Activated CD4-positive, alpha-beta T cell treated with anti-CD3 and anti-CD28 coated beads, Interleukin-2, amount 50 U/mL, for 4 hours (primary cell): ENCODE measurements at places on chromosomes 16 and 17.

DNA sequence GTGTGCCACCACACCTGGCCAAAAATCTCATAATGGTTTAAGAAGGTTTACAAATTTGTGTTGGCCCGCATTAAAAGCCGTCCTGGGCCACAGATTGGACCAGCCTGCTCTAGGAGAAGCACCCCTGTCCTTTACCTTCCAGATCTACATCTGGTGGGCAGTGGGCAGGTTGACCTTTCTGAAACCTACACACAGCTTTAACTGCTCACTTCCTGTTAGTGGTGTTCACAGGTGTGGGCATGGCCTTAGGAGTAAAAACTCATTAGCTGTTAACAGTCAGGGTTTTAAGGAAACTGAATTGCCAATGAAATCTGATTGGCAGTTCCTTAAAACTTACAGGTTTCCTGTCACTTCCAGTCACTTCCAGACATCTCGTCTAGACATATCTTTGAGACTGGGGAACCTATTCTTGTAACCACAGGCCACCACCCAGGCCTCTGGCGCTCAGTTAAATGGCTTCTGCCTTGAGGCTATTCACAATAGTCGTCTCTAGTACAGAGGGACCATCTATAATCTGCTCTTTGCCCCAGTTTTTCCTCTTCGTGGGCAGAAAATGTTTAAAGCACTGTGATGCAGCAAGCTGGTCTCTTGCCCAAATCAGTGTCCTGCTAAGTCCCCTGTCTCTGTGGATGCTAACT is 29.3 kb downstream of the GNGT2 start:
- no peak for DNase-seq

DNA sequence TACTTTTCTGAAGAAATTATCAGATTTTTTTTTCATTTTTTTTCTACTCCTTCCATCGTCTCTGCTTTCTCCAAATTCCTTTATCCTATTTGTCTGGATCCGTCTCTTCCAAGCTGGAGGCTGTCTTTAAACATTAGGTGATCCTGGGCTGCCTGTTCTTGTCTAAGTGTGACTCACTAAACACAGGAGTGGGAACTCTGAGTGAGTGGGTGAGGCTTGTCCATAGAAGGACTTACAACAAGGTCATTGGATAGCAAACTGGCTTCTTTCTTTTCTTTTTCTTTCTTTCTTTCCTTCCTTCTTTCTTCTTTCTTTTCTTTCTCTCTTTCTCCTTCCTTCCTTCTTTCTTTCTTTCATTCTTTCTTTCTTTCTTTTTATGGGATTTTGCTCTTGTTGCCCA is 18.2 kb downstream of the ALOX15 start:
- no peak for DNase-seq

DNA sequence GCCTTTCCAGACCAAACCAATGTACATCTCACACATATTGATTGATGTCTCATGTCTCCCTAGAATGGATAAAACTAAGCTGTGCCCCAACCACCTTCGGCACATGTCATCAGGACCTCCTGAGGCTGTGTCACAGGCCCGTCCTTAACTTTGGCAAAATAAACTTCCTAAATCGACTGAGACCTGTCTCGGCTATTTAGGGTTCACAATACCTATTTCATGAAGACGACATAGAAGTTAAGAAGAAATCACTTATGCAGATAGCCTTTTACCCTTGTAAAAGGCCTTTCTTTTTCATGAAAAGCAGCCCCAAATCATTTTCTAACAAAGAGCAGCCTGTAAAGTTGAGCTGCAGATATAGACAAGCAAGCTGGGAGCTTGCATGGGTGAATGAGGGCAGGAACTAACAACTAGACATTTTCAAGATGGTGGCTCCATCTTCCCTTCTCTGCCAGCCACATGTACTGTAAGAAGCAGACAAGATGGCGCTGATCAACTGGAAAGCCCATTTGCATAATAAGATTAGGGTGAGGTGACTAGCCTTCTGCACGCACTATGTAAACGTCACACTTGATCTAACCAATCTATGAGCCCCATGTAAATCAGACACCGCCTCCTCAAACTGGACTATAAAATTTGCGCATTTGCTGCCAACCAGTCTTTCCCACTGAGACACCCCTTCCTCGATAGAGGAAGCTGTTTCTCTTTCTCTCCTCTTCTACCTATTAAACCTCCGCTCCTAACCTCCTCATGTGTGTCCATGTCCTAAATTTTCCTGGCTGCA is 4.7 kb upstream of the KDM8 start:
- DNase-seq: no peak

GRCh38 chr16:11131706-11132105 is 124.3 kb downstream of the SOCS1 start:
- DNase-seq: no peak

- no peak for DNase-seq
Measured at GRCh38 chr17:37485938-37486570, 3.6 kb upstream of the DUSP14 start.

GRCh38 chr17:64449545-64449944 is 630 bp downstream of the MILR1 start:
- no peak for DNase-seq

DNA sequence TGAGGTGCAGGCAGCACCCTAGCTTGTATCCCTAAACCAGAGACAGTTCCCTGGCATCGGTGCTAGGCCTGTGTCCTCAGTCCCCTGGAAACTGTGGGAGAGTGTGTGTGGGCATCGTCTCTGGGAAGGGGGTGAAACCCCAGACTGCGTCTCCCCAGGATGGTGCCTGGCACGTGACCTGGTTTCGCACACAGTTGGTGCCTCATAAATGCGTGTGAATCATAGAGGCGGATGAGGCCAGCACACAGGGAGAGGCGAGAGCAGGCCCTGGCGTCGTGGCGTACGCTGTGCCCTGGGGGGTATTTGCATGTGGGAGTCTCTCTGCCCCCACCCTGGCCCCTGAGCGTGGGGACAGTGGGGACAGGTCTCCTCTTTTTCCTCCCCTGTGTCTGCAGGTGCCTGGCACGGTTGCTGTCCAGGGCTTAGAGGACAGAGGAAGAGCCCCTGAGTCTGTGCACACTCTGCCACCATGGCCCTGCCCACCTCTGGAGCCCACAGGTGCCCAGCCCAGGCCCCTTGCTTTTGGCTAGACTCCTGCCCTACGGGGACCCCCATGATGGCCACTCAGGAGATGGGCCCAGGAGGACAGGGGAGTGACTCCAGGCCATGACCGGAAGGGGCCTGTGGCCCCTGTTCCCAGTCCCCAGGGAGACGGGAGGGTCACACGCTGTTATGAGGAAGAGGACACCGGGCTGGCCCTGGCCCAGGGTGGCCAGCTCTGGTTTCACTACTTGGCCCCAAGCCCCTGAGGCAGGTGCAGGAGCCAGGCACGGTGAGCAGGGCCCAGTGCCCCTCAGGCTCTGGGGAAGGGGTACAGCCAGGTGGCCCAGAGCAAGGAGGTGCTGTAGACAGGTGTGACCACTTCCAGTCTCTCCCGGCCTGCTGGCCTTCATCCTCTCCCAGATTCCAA is 1.3 kb upstream of the FSCN2 start:
- no peak for DNase-seq

DNA sequence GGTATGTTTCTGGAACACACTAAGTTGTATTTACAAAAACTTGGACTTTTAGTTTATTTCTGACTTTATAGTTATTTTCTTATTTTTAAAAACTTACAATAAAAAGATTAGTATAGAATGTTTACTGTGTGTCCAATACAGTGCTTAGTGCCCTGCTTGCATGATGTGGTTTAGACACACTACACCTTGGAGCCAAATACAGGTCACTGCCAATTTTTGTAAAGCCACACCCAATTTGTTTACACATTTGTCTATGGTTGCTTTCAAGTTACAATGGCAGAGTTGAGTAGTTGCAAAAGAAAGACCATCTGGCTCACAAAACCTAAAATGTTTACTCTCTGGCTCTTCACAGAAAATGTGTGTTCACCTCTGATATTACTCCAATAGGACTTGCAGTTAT is 807.1 kb downstream of the KCNJ2 start:
- no peak for DNase-seq

DNA sequence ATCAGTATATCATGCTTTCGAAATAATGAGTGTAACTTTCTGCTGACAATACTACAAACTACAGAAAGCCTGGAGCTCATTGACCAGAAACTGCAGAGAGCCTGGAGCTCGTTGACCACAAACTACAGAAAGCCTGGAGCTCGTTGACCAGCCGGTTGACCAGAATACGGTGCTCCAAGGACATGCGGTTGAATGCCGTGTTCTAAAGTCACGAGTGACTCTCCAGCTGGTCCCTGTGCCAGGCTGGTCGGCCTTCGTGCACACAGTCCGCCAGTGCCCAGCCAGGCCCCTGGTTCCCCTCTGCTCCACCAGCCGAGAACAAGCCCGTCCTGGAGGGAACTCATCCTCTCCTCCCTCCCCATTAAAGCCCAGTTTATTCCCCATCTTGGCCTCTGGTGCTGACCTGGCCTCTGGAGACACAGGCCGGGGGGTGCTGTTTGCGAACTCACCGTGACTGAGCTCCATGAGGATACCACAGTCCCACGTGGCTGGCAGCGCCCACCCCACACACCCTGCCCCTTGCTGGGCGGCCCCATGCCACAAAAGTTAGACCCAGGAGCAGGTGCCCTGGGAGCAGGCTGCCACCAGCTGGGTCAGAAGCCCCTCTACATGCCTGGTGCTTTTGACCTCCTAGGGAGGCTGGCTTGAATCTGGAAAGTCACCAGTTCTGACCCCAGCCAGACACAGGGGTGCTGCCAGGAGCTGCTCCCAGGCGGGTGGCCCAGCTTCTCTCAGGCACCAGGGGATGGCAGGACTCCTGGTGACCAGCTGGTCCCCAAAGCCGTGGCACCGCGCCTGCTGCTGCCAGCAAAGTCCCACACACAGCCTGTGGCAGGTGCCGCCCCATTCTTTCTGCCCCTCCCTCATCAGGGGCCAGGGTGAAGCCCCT is 15.5 kb upstream of the CDH15 start:
- DNase-seq: no peak

DNA sequence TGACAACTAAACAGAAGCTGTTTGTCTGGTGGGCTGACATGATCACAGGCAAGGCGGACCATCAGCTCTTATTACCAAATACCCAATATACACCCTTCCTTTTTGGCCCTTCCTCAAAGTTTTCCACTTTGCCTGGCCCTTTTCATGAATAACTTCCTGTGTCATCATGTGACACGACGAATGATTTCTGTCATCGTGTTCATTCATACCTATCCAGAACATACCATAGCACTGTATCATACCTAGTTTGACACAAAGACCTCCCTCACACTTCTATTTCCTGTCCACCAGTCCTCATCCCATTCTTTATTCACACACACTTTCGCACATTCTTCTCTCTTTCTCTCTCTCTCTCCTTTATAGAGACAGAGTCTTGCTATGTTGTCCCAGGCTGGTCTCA is 131.8 kb downstream of the STX8 start:
- DNase-seq: no peak

DNA sequence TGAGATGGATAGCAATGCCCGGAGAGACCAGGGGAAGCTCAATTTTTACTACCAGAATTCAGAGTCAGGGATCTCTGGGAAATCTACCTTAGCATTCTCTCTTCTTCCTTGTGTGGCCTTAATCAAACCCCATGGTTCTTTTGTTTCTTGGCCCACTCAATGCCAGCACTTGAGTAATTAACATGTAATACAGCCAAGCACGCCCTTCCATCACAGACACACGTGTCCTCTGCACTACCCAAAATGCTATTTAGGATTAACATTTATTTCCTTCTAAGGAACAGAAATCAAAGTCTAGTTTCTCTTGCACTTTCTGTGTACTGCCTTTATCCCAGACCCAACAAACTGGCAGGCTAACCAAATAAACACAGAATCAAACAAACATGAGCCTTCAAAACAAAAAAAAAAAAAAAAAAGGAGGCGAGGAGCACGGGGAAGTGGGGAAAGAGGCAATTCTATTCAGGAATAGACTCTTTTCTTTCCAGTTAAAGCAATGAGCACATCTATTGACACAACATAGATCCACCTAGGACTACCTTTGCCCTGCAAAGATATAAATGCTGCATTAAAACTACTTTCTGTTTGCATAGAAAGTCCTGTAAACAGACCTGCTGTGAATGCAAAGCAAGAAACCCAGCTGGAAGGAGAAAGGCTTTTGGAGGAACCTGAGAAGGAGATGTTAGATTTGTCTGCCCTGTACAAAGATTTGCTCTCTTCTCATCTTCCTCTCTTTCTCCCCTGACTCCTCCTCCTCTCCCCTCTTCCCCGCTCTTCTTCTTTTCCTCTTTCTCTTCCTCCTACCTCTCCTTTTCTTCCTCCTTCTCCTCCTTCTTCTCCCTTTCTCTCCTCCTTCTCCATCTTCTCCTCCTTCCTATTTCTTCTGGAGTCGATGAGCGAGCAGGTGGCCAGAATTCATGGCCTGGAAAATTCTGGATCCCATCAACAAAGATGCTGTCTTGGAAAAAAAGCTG is 294.4 kb downstream of the NPIPA8 start:
- DNase-seq: no peak
